ENCODE measurements at places on chromosomes 4 and X.

- peak; percentile 80 for DNase-seq
Observed at GRCh38 chr4:26787461-26788340, 72.9 kb upstream of the STIM2 start.

- DNase-seq: no peak
Observed at GRCh38 chr4:188432328-188432727, 293.1 kb downstream of the TRIML1 start.

DNA sequence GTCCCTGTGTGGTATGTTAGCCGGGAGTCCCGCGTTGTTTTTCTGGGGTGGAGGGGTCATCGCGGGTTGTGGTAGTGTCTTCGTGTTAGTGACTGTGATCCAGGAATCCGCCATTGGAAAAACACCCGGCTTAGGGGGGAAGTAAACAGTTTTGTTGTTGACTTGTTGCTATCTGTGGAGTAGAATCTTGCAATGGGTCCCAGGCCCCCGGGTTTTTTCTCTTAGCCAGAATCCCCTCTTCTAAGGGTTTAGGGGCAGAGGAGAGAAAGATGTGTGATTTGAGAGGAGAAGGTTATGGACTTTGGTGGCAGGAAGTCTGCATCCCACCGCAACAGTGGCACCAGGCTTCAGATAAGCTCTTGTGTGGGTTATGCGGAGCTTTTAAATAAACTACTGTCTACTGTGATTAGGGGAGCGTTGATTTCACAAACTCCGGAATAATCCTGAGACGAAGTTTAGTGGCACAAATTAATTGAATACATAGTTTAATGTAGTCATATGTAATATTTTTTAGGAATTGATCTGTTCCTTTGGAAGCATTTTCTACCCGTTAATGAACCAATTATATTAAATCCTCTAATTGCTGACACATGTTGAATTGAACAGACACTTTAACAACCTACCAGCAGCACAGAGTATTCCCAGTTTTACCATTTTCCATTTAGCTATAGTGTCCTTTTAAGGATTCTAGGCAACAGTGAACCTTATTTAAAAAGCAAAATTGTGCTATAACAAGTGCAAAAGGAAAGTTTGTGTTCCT, 1.4 kb downstream of the DDX3X start:
- DNase-seq: no peak

GRCh38 chr4:136112116-136112515, 1420.2 kb downstream of the PCDH18 start:
- no peak for DNase-seq

- no peak for DNase-seq
Observed at GRCh38 chrX:50988649-50989048, 78.1 kb downstream of the BMP15 start.

GRCh38 chr4:32417113-32417704, 1697.0 kb downstream of the PCDH7 start:
- DNase-seq: no peak

DNA sequence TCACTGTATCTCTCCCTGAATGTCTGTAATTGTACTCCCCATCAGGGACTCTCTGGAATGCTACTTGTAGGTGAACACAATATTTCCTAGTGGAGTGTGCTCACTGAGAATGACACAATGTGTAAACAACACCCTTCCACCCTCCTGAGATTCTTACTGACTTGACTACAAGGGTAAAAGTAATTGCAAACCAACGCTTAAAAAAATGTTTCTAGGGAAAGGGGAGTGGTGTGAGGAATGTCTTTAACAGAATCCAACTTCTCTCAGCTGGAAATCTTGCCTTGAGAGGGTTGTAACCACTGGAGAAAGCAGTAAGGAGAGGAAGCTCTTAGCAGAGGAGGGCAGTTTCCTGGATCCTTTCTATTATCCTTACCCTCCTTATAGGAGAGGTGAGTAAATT, 5.1 kb upstream of the RAPGEF2 start:
- DNase-seq: no peak

DNA sequence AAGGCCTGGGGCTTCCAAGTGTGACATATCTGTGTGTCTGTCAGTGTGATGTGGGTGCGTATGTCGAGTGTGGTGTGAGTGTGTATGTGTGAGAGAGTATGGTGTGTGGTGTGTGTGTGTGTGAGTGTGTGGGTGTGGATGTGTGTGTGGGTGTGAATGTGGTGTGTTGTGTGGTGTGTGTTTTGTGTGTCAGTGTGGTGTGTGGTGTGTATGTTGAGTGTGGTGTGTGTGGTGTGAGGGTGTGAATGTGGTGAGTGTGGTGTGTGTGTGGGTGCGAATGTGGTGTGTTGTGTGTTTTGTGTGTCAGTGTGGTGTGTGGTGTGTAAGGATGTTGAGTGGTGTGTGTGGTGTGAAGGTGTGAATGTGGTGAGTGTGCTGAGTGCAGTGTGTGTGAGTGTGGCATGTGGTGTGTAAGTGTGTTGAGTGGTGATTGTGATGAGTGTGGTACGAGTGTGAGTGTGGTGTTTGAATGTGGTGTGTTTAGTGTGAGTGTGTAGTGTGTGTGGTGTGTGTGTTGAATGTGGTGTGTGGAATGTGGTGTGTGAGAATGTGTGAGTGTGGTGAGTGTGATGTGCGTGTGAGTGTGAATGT, 61.6 kb upstream of the SORCS2 start:
- DNase-seq: no peak

- DNase-seq: no peak
Observed at GRCh38 chr4:175453456-175453855, 358.6 kb downstream of the GPM6A start.

- no peak for DNase-seq
Observed at GRCh38 chr4:98677799-98678198, 19.4 kb upstream of the TSPAN5 start.

DNA sequence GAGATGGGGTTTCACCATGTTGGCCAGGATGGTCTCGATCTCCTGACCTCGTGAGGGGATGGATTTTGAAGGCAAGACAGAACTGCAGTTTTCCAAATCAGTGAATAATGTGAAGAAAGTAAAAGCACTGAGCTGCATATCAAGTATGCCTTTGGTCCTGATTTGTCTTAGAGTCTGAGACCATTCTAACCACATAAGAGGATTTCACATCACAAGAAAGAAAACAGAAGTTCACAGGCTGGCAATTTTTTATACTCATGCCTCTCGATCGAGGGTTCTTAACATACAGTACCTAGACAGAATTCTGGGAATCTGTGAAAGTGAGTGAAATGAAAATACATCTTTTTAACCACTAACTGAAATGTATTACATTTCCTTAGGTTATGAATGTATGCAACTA, 23.3 kb downstream of the CHIC2 start:
- no peak for DNase-seq

All from ureter (tissue), 1 donor.